Pulmonary artery endothelial cell (primary cell): ENCODE measurements at places on chromosomes 4 and X. TPM values are rescaled to one million over a fixed set of nuclear protein-coding genes. Genes with fewer than 3 reads are reported as not detected.

- no peak for DNase-seq
Observed at GRCh38 chr4:152316969-152317368, 218.9 kb downstream of the FBXW7 start.

ASB9 gene
- total RNA-seq, result 9.2 and 21.0 TPM in 2 replicates

DNA sequence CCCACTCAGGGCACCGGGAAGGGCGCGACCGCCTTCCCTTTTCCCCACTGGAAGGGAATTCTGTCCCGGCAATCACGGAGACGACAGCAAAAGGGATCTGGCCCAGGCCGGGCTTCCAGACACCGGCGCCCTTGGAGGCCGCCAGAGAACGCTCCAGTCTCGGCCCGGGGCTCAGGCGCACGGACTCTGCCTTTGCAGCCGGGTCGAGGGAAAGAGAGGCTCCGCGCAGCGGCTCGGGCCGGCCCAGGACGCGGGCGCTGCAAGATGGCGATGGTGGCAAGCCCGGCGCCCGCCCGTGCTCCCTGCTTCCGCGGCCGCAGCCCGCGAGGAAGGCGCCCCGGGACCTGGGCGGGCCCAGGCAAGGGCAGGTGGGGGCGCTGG, 1.1 kb downstream of the CTBP1 start:
- no peak for DNase-seq

VCX3A gene
- not detected in 2 replicates for total RNA-seq

TMPRSS11A gene
- total RNA-seq, result not detected in 2 replicates

- no peak for DNase-seq
Observed at GRCh38 chrX:138925330-138925729, 213.8 kb upstream of the FGF13 start.

DNA sequence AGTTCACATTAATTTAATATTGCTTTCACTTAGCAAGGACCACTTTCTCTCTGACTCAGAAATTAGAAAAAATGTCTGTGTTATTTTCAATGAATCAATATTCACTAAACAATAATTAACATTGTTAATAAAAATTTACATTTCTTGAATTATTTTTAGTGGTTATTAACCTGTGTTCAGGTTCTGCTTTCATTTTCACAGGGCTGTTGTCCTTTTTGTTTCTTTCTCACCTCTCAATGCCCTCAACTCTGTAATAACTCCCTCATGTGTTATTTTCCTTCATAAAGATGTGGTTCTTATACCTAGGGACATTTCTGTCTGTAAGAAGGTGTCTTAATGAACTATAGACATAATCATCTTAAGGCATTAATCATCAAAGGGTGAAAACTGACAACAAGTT, 43.1 kb upstream of the PRR27 start:
- DNase-seq, result no peak

VEGFC gene
- 18.9 and 19.1 TPM in 2 replicates for total RNA-seq

DNA sequence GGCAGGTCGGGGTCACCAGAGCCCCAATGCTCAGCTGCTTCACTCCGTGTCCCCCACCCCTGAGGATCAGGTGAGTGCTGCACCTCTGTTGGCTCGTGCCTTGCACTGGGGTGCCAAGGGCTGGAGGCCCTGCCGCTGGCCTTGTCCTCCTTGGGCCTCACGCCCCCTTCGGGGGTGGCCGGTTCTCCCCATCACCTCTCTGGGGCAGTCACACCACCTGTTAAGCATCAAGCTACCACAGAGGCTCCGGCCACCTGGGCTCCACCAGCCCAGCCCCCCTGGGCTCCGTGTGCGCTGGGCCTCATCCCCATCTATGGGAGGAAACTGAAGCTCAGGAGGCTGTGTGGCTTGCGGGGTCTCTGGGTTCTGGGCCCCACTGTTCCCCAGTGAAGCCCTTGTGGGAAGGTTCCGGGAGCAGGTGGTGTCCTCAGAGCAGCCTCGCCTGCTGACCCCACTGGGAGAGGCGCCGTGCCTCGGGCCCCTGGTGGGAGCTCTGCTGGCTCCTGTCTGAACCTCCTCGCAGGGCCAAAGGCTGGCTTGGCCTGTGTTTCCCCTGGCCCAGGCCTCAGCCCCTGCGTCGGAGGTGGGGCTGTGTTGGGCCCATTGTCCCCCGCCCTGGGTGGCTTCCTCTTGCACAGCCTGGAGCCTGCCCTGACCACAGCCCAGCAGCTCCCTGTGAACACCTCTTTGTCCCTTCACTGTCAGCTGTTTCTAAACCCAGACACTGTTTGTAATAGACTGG, 30.8 kb downstream of the DOK7 start:
- DNase-seq, result no peak

- DNase-seq, result no peak
Observed at GRCh38 chrX:110944751-110945675, 149.4 kb upstream of the CHRDL1 start.

DNA sequence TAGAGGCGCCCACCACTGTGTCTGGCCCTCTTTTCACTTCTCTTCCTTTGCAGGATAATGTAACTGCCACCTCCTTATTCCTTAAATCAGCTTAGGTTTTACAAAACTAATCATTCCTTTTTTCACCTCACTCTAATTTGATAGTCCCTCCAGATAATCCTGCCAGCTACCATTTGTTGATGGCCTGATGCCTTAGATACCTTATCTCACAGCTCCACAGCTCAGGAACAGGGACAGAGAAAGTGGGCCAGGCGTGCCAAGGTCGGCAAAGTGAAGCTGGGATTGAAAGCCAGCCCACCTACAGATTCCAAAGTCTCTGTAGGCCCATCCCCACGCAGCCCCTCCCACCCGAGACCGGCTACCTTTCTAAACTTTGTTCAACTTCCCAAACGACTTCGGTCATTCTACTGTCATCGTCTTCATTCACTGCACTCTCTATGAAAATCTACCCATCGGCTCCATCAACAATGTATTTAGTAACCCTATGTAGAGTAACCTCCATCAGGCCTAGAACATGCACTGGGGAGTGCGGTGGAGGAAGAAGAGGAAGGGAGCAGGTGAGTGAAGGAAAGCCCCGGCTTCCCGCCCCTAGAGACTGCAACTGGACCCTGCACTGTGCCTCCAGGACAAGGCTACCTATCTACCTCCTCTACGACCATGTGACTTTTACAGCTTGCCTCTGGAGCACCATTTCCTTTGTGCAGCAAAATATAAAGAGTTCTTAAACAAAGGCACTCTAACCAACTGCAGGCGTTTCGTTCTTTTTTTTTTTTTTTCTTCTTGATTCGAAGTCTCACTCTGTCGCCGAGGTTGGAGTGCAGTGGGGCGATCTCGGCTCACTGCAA, 1.5 kb downstream of the CASP6 start:
- no peak for DNase-seq

ASMT gene
- total RNA-seq, result not detected in 2 replicates

NXF2 gene
- not detected in 2 replicates for total RNA-seq

DNA sequence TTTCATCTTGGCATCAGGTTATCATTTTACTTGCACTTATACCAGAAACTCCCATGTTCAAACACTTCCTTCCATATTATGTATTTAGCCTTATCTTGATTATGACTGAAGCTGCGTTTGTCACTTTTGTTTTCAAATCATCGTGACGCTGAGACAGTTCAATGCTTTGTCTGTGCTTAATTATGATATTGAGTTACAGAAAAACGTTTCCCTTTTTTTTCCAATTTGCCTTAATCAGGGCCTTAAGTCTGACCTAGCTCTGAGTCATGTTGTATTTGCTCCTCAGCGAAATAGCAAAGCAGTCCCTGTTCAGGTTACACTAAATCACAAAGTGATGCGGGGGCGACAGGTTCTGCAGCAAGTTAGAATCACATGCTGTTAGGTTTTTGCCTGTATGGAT, 254.7 kb downstream of the AFF2 start:
- DNase-seq, result no peak

DNA sequence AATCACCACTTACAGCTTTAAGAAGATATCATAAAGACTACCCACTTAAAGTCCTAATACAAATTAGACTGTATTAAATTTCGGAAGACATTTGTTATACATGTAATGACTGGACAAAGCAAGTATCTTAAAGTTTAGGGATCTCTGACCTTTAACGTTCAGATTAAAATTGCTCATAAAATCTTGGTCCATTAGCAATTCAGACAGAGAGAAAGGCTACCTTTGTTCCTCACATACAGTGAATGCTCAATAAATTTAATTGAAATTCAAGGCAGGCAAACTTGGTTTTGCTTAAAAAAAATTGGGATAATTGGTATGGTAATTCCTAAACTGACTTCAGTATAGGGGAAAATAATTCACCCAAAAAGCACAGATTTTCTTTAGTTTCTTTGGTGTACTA, 285.9 kb upstream of the EMCN start:
- no peak for DNase-seq

RNF175 gene
- total RNA-seq, result not detected in 2 replicates

- no peak for DNase-seq
Observed at GRCh38 chr4:8540586-8540985, 39.6 kb upstream of the GPR78 start.

DNA sequence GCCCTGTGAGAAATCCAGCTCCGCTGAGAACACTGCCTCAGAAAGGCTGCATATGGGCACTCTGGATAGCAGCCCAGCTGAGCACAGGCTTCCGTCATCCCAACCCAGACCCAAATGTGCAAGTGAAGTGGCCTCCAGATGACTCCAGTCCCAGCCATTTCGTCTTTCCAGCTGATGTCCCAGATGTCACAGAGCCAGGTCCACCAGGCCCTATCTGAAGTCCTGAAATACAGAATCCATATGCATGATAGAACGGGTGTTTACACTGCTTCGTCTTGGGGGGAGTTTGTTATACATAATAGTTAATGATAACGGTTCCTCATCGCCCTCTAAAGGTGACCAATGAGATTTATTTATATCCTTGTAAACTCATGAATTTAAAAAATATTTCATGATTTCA, 72.6 kb upstream of the TRIM2 start:
- no peak for DNase-seq
